ENCODE measurements at places on chromosomes 5 and 9.
A peak's percentile ranks its signal among the peaks of the same experiment; 100 is the strongest.

- DNase-seq, result peak; percentile 16
Observed at GRCh38 chr5:26700759-26701384, 337.5 kb downstream of the CDH9 start.

- no peak for DNase-seq
Observed at GRCh38 chr9:76626141-76626540, 138.1 kb upstream of the PCA3 start.

- no peak for DNase-seq
Observed at GRCh38 chr5:173236531-173237142, 1.6 kb upstream of the NKX2-5 start.

DNA sequence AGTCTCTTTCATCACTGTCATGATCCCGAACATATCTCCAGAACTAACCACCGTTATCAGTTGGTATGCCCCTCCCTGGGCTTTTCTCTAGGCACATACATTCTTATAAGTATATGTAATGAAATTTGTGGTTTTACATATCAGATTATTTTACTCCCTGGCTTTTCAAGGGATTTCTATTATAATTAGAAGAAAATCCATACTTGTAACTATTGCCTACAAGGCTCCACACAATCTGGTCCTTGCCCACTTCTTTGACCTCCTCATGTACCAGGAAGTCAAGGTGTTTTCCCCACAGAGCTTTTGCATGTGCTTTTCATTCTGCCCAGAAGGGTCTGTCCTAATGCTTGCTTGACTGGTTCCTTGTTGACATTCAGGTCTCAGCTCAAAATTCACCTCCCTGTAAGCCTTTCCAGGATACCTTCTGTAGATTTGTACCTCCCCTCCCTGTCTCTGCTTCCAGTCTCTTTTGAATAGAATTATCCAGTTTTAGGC is 33.6 kb upstream of the HSD17B4 start:
- no peak for DNase-seq

- DNase-seq, result no peak
Observed at GRCh38 chr5:59988396-59988795, 94.9 kb upstream of the PDE4D start.

GRCh38 chr9:2297771-2298170 is 282.6 kb downstream of the SMARCA2 start:
- DNase-seq, result peak; percentile 37

GRCh38 chr9:125440411-125440810 is 178.8 kb downstream of the GAPVD1 start:
- DNase-seq, result no peak

DNA sequence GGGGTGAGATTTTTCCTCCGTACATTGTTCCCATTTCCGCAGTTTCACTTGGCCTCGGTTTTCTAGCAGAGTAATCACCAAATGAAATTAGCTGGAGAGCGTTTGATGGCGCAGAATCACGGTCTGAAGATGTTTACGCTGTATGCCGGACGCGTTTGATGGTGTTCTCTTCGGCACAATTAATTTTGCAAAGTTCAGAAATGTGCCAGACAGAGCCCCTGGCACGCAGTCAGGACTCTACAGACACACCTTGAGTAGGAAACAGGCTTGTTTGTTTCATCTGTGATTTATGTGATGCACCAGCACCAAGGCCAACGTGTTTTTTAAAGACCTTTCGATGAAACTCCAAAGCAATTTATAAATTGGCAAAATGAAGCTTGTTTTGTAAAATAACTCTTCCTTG is 863 bp upstream of the LIFR start:
- no peak for DNase-seq

DNA sequence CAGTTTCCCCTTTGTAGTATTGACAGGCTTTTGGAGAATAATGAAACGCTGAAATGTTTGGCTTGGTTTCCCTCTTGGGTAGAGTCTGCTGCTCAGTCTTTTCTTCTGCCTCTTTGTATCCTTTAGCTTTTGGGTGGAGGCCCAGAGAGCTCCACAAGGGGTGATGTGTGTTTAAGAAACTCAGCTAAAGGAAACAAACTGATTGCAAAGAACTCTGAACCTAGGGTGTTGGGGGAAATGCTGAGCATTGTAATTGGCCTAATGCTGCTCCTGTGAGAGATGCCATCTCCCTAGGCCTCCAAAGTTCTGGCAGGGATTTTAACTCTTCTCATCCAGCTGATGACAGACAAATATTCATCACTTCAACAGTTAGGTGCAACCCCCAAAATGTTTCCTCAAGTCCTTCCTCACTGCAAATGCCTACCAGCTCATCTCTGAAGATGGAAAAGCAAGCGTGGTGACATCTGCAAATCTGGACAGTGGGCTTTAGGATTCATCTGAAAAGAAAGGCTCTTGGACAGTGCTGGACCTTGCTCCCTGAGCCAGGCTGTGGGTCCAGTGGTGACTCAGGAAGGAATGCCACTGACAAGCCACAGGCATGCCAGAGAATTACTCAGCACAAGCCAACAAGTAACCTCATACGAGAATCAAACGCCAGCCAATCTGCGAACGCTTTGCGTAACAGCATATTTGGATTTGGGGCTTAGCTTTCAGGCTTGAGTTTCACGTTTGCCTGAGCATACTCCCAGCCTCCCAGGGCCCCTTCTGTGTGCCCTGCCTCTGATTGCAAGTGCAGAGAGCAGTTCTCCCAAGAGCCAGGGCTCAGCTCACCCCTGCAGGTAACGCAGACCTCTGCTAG is 30.5 kb upstream of the ZSWIM6 start:
- DNase-seq, result peak; percentile 88

DNA sequence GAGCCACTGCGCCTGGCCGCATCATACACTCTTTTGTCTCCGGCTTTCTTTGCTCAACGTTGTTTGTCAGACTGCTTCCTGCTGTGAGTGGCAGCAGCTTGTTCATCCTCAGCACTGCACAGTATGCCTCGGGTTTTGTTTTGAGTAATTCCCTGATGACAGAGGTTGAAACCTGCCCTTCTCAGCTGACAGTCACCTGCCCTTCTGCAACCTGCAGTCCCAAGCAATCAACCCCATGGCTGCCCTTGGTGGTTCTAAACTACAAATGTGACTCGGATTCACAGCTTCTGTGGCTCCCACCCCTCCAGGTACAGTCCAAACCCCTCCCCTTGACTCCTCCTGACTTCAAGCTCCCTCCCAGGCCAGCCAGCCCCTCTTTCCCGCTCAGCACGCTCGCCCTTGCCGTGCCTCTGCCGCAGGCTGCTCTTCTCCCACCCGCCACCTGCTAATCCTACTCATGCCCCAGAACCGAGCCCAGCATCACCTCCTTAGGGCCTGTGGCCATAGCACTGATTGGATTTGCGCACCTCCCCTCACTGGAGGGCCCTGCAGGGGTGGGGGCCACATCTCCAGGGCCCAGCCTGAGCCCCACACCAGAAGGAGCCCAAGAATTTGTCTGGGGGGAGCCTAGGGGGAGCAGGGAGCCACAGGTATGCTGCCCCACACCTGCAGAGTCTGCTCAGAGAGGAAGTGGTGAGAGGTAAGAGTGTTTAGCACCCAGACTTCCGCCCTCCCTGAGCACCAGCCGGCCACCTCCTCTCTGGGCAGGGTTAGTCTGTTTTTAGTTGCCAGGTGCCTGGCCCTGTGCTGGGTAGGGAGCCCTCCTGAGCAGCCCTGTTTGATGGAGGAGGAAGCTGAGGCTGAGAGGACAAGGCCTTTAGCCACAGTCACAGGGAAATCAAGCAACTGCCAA is 10.1 kb downstream of the EEIG1 start:
- DNase-seq, result no peak

- no peak for DNase-seq
Observed at GRCh38 chr9:98442114-98442513, 186.7 kb upstream of the TBC1D2 start.

DNA sequence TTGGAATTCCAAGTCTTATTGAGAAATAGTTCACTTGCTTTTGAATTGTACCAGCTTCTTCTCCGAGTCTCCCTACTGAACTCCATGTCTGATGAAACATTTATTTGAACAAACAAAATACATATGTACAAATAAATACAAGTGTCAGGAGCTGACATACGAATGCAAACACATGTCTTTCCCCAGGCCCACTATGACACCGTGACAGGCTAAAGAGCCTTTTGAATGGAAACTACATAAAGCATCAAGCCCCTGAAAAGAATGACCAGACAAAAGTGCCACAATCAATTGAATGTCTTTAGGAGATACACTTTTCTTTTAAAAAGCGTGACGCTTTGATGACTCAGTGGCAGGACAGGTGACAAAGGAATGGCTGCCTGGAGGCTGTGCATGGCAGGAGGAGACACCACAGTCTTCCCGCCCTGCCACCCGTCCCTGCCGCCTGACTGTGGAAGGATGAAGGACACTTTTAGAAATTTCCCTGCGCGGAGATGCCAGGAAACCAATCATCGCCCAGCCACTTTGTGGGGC is 112.4 kb upstream of the BNC2 start:
- DNase-seq, result no peak

DNA sequence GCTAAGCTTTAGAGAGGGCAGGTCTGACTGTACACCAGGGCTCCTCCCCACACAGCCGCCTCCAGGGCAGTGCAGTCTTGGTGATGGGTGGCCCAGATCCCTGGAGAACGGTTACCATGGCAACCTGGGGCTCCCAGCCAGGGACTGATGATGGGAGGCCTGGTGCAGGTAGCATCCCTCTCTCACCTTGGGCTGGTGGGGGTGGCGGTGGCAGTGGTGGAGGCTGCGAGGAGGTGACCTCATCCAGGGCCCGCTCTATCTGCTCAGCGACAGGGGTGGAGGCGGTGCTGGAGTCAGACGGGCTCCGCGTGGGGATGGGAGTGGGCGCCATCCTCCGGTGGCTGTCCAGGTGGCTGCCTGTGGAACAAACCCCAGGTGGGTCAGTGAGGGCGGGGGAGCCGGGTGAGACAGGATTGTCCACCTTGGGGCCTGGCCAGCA is 12.3 kb downstream of the PRR7 start:
- DNase-seq, result no peak

DNA sequence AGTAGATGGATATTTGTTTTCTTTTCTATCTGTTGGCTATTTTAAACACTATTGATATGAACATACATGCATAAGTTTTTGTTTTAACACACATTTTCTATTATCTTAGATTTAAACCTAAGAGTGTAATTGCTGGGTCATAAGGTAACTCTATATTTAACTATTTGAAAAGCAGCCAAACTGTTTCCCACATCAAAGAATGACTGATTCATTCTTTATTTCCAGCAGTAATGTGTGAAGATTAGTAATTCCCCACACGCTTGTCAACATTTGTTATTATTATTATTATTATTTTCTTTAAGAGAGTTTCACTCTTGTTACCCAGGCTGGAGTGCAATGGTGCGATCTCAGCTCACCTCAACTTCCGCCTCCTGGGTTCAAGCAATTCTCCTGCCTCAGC is 1495.8 kb downstream of the EFNA5 start:
- DNase-seq, result no peak

DNA sequence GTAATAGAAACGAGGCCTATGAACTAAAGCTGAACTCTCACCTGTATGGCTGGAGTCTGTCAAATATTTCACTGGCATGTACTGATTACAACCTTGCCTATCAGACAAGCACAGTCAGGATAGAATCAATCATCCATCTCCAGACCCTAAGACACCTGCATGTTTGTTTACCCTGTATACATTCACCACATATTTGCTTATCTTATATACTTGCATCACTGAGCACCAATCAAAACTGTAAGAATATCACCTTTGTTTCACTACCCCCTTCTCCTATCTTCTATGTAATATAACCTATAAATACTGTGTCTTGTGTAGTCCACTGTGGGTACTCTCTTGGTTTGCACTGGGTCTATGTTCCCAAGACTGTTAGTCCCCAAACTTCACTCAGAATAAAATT is 1085.7 kb downstream of the TAF11L14 start:
- no peak for DNase-seq

GRCh38 chr9:16960084-16960483 is 89.6 kb upstream of the BNC2 start:
- DNase-seq, result no peak

DNA sequence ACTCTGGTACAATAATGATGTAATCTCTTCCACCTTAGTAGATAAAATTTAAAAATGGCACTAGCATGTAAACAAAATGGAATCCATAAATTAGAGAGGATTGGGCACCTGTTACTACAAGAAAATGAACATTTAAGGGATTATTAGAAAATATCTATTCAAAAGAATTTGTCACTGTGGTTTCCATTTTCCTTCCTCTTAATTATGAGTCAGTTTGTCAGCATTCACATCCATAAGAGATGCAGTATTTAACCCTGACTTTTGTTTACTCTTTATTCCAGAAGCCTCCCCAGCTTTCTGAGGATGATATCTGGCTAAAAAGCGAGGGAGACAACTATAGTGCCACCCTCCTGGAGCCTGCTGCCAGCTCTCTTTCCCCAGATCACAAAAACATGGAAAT is 72.1 kb downstream of the C9orf152 start:
- DNase-seq, result no peak

DNA sequence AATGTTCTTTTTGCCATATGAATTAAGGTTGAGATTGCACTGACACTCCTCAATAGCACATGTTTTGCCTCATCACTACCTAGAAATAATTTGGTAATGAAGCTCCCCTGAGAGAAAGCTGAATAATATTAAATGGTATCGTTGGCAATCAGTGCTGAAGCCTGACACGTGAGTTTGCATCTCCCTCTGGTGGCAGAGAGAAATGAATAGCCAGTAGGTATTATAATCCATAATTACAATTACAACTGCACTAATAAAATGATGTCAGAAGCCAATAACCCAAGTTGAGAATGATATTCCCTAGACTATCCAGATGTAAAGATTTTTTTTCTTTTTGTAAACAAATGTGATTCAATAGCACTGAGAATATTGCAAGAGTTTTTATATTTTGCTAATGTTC is 700.3 kb downstream of the PTPRD start:
- no peak for DNase-seq

DNA sequence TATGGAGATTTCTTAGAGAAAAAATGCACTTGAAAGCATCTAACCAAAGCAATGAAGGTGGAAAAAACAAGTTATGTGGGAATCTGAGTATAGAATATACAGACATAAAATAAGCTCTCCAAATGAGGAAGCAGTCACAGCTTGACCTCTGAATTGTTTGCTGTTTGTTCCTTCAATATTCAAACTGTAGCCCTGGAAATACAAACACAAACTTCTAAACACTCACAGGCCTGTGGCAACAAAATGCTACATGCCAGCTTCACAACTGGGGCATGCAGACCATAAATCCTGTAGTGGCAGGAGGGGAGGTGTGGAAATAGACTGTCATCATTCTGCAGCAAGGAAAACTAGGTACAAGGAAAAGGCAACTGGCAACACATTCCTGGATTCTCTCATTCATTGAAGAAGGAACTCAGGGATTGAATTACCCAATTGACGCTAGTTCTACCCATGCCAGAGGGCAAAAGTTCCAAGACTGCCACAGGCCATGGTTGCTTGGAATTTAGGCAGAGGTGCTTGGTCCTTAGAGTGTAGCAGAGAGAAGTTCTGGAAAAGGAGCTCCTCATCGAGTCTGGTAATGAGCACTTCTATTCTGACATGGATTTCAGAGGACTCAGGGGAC is 349.6 kb downstream of the PDE4D start:
- DNase-seq, result no peak

DNA sequence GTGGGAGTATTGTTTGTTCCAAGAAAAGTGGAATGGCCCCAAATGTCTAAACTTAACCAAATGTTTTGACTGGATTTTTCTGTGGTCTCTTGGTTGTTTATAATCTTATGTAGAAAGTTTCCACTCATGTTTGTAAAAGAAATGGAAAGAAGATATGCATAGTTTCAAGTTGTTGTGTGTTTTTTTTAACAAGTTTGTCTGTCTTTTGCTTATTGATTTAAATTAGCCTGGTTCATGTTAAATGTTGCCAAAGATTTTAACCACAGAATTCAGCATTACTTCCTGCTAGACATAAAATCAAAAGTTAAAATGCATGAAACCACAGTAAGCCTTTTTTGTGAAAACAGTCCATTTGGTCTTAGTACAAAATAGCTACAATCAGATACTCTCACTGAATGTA is 14.0 kb downstream of the PPWD1 start:
- DNase-seq, result no peak

Measured in GM03348 (cell line).